CD4-positive, alpha-beta memory T cell (primary cell): ENCODE measurements at places on chromosomes 4 and X.

DNA sequence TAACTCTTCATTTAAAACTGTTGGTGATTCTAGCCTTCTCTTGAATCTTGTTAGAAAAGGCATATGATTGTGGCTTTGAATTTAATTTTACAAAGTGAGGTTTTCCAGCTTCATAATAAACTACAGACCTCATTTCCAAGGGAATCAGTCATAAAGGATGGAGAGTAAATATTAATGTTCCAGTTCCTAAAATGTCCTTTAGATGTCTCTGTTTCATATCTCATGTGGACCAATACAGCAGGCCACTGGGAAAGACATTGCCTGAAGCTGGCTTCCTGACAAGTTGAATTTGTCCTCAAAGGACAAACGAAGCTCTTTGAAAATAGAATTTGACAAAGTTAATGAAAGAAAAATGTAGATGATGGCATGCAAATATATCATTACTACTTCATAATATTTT, 125.4 kb downstream of the ZNF330 start:
- no peak for DNase-seq

GRCh38 chrX:11480626-11481025, 185.1 kb downstream of the ARHGAP6 start:
- DNase-seq, result no peak

GRCh38 chr4:9771034-9771433, 10.4 kb upstream of the DRD5 start:
- DNase-seq, result no peak

GRCh38 chrX:545452-545885, 85.1 kb upstream of the SHOX start:
- DNase-seq, result no peak

- no peak for DNase-seq
Measured at GRCh38 chrX:9825129-9825790, 39.0 kb downstream of the SHROOM2 start.

DNA sequence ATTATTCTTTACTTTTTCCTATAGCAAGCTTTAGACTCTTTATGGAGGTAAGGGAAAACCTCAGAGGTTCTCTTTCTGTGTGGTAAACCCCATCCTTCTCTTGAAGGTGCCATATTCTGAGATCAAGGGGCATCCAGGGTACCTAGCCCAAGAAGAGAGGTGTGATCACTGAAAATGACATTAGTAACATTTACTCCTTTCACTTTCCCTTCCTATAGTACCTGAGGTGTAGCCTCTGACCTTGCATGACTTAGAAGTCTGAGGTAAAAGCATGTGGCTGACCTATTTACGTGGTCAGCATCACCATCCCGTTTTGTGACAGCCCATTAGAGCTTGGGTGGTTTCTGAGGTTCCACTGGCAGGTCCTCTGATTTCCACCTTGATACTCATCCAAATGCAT, 25.7 kb downstream of the SGMS2 start:
- DNase-seq, result no peak

DNA sequence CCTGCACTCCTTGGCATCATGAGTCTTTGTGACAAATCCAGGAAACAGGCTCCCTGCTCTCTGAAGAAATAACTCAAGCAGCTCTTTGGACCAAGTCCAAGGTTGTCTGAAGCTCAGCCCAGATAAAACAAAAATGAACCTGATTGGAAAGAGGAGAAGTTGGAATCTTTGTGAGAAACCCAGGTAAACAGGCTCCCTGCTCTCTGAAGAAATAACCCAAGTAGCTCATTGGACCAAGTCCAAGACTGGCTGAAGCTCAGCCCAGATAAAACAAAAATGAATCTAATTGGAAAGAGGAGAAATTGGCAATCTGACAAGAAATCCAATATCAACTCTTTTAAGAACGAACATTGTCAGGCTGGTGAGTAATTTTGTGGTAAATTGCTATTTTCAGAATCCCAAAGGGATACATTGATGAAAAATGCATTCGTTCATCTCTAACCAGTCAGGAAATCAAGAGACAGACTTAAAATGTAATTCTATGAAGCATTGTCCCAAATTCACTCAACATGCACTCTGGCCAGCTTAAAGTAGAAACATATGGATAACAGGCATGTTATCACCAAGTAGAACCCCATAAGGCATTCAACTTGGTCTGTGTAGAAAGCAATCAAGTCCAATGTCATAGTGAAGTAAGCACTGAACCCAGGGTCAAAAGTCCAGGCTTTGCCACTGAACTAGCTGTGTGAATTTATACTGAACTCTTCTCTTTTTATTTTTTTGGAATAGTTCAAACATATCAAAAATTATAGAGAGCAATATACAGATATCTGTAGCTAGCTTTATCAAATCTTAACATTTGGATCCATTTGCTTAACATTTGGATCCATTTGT, 16.8 kb upstream of the NFXL1 start:
- DNase-seq, result no peak

DNA sequence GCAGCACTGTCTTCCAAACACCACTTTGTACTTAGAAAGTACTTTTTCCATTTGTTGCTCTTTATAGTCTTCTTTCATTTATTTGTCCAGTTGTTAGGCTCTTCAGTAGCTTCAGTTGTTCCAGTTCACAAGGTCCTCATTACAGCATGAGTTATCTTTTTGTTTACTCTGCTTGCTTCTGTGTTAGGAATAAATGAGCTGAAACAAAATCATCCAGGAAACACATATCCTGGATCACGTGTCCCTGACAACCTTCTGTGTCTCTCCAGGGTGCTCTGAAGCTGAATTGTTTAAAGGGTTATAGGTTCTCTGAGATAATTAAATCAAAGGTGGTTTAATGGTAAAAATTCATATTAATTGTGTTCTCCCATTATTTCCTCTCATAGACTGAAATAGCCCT, 19.9 kb upstream of the KLHL8 start:
- DNase-seq, result no peak

GRCh38 chr4:7430368-7430964, 4.3 kb downstream of the PSAPL1 start:
- no peak for DNase-seq

- DNase-seq, result no peak
Measured at GRCh38 chr4:3122081-3122563, 47.6 kb downstream of the HTT start.

- DNase-seq, result no peak
Measured at GRCh38 chrX:77924320-77924859, 13.9 kb downstream of the ATP7A start.
